ENCODE measurements at places on chromosomes 2 and 18.

- DNase-seq = peak; percentile 8
Observed at GRCh38 chr2:136527560-136527959, 237.8 kb upstream of the THSD7B start.

DNA sequence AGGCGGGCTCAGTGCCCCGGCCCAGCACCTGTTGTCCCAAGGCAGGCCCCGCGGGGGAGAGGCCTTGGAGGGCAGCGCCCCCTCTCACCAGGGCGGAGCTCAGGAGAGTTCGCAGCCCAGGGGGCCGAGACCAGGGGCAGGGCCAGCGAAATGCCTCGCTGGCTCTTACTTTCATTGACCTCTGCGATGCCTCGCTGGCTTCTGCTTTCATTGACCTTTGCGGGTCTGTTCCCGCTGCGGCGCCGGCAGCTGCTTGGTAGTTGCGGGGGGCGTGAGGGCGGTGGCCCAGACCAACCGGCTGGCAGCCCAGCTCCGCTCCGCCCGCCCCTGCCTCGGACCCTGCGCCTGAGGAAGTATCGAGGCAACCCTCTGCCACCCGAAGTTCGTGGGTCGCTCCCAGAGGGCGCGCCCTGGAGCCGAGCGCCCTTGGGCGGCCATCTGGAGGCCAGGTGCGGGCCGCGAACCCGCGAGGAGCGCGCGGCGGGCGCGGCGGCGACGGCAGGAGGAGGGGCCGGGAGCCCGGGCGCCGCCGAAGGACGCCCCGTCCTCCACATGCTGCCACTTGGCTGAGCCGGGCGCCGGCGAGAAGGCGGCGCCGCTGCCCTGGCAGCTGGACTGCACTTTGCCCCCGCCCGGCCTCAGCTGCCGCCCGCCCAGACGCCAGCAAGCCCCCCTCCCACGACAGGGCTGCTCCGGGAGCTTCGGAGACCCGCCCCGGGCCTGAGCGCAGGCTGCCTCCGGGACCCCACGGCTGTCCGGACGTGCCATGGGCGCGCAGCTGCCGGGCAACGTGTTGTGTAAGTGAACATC is 118.0 kb upstream of the MSTN start:
- peak; percentile 45 for DNase-seq

DNA sequence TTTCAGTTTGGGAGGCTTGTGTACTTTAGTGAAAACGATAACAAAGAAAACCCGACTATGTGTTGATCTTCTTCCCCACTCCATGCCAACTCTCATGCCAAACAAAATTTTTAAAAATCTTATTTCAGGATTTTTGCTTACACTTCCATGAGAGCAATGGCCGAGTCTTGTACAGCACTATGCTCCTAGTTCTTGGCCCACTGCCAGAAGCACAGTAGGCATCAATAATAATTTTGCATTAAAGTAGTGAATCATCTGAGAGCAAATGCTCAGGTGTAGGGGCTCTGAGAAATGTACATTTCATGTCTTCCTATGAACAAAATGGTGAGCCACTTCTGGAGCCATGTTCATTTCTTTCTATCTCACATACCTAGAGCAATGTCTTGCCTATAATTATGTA is 62.2 kb downstream of the MAP3K19 start:
- no peak for DNase-seq

DNA sequence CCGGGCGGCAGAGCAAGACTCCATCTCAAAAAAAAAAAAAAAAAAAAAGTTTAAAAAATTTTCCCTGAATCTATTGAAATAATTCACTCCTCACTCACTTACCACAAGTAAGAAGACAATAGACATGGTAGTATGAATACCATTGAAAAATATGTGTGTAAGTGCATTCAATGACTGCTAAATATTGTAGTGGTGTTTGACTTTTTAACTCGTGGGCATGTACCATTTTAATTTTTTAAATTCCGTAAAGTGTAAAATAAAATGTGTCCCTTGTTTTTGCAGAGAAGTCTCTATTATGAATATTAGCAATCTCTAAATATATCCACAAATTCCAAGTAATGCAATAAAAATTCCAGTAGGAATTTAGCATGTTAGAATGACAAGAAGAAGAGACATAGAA is 134.1 kb downstream of the COPS8 start:
- no peak for DNase-seq

GRCh38 chr2:165357758-165358157 is 111.7 kb upstream of the CSRNP3 start:
- peak; percentile 61 for DNase-seq

- DNase-seq = no peak
Observed at GRCh38 chr2:126536605-126537200, 119.3 kb upstream of the GYPC start.

- no peak for DNase-seq
Observed at GRCh38 chr2:81645745-81646301, 1341.3 kb upstream of the LRRTM1 start.

DNA sequence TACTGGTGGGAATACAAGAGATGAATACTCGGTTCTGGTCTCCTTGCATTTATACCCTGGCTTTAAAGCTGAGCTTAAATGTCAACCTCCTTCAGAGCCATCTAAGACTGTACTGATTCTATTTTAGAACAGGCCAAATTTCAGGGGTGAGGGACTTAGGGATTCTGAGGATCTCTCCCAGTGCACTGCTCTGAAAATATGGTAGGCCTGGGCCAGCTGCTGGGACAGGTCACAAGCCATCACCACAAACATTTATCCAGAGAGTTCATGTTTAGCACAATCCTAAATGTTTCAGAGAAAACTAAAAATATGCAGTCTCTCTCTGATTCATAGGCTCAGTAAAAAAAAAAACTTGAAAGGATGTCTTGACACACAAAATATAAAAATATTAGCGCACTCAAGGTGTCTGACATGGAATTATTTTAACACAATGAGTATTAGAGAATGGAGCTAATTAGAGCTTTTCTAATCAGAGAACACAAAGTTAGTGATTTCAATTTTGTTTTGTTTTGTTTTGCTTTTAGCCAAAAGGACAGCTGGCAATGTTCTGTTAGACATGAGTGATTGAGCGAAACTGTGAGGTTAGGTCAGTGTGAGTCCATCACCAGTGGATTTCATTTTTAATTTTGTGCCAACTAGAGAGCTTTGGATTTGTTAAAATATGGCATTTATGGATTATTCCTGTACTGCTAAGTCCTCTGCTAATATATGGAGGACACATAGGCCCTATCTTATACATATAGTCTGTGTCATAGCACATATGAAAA is 38.8 kb downstream of the MFSD6 start:
- no peak for DNase-seq

- DNase-seq = peak; percentile 32
Observed at GRCh38 chr2:217790681-217791392, 212.0 kb downstream of the TNS1 start.

DNA sequence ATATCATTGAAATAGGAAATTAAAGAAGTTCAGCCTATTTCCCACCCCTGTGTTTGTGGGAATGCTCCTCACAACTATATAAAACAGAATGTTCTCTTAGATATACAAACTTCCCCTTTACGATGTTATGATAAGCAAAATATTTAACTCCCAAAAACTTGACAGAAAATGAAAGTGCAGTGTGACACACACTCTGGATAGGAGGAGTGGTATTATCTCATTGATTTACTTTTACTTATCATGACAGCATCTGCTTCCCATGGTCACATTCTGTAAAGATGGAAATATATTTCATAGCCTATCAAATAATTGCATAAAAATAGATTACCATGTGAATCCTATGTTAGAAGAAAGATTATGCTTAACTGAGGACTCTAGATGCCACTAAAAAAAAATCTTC is 96.6 kb upstream of the STK17B start:
- peak; percentile 23 for DNase-seq

- peak; percentile 46 for DNase-seq
Observed at GRCh38 chr2:42147641-42148274, 21.4 kb upstream of the EML4 start.

DNA sequence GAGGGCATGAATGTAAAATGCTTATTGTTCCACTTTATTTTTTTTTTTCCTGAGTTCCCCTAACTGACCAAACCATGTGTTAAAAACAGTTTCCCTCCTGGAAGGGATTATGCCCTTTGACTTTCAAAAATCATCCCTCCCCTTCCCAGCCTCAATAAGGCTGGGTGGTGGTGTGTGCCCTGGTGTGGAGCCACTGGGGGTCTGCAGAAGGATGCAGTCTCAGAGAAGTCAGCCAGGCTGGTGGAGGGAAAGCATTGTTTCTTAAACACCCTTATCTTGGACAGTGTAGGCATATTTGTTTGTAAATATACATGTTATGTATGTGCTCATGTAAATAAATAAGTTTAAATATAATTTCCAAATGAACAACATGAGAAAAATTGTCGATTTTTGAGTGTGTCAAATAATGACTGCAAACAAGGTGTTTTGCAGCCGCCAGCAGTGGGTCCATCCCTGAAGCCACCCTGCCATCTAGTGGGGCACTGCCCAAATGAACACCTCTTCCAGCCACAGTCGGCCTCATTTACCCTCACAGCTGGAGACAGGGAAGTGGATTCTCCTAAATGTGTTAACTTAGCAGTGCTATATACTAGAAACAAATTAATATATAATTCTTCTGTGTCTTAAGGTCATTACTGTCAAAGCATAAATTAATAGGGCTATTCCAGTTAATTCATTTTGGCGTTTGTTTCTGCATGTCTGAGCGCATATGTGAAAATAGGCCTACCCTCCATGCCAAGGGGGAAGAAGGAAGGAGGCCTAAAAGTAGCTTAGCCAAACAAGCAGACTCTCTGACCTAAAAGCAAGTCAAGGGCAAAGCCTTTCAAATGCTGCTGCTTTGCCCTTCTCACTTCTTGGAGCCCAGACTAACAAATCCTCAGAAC is 209.6 kb upstream of the PIK3C3 start:
- peak; percentile 53 for DNase-seq

- DNase-seq = no peak
Observed at GRCh38 chr18:42586601-42587000, 528.9 kb downstream of the RIT2 start.

- DNase-seq = no peak
Observed at GRCh38 chr2:4765787-4766530, 926.2 kb upstream of the SOX11 start.

- no peak for DNase-seq
Observed at GRCh38 chr2:128628996-128629395, 310.3 kb upstream of the HS6ST1 start.

DNA sequence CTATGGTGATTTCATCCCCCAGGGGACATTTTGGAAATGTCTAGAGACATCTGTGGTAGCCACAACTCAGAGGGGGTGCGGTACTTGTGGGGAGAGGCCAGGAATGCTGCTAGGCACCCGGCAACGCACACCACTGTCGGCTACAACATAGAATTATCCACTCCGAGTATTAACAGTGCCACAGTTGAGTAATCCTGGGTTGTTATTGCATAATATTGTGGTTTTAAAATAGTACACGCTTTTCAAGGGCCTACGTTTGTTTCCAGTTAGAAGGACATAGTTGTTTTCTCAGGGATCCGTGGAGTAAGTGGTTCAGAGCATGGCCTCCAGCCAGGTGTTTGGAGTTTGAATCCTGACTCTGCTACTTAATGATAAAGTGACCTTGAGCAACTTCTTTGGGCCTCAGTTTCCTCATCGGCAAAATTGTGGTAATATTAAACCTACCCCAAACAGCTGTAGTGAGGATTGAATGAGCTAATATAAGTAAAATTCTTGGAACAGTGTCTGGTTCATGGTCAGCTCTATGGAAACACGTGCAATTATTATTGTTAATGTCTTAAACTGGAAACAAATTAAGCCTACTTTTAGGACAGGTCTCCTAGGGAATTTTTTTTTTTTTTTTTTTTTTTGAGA is 24.5 kb downstream of the CYP27A1 start:
- peak; percentile 96 for DNase-seq

- no peak for DNase-seq
Observed at GRCh38 chr2:27316655-27317412, 6.1 kb downstream of the MPV17 start.

DNA sequence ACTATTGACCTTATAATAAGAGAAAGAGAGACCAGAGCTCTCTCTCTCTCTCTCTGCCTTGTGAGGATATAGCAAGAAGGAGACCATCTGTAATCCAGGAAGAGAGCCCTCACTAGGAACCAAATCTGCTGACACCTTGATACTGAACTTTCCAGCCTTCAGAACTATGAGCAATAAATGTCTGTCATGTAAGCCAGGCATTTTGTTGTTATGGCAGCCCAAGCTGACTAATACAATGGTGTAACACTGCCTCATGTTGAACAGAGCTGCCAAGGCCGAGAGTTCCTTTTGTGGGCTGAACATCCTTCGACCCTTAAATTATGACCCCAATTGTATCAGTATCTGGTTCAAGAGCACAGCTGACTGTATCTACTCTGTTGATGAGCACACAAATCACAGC is 108.0 kb downstream of the LRRC30 start:
- peak; percentile 29 for DNase-seq

- no peak for DNase-seq
Observed at GRCh38 chr2:133660510-133660909, 92.2 kb upstream of the NCKAP5 start.

GRCh38 chr18:2963048-2963447 is 49.9 kb downstream of the LPIN2 start:
- no peak for DNase-seq

DNA sequence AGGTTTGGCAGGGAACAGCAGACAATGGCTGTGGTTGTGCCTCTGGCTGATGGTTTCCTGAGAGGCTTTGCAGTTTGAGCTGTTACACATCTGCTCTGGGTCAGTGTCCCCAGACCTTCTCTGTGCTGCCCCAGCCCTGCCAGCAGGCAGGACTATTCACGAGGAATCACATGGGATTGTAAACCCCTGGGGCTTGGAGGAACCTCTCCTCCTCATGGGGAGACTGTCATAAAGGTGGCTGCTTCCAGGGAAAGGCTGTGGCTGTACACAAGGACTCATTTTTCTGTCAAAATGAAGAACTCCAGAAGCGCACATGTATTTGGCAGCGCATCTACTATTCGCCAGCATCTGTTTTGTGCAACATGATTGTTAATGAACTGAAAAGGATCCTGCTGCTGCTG is 142.6 kb upstream of the CYP1B1 start:
- no peak for DNase-seq

GRCh38 chr2:201642086-201642578 is 1.2 kb downstream of the TMEM237 start:
- no peak for DNase-seq

GRCh38 chr18:25055076-25055475 is 296.9 kb downstream of the ZNF521 start:
- peak; percentile 72 for DNase-seq

DNA sequence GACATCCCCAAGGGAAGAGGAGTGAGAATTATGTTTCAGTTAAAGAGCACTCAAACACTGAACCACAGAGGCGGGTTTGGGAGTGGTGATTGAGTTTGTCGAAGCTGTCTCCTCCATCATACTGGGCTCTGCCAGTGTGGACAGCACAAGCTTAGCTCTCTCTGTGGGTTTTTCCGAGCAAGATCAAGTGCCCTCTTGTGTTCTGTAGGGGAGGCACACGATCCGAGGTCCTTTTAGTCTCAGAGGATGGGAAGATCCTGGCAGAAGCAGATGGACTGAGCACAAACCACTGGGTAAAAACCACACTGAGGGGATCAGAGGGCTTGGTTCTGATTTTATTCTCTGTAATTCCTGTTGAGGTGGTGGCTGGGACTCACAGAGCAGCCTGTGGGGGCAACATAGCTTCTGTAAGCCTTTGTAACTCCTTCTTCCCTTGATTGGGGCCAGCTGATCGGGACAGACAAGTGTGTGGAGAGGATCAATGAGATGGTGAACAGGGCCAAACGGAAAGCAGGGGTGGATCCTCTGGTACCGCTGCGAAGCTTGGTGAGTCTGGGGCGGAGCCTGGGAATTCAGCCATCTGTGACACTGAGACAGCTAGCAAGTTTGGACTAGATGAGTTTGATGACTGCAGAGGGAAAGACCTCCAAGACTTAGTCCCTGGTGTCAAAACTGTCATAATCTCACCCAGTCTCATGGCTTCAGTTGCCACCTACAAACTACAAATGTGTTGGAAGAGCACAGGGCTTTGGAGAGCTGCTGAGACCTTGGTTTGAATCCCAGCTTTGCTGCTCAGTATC is 2.0 kb downstream of the NAGK start:
- peak; percentile 14 for DNase-seq
